ENCODE measurements at places on chromosomes 13 and 19. TPM values are rescaled to one million over a fixed set of nuclear protein-coding genes. Genes with fewer than 3 reads are reported as not detected.

GRCh38 chr19:47274891-47275761 lies 441 bp downstream of the INAFM1 start:
- DNase-seq = no peak
- peaks cover 22% of the 10 kb centered on the region for H3K36me3 ChIP-seq
- peaks cover 5% of the 10 kb centered on the region for H3K4me1 ChIP-seq
- no peak overlapping the region for H3K27ac ChIP-seq
- peak overlapping the region; percentile 68 for H3K4me3 ChIP-seq

GRCh38 chr13:30569901-30570576 lies 47.7 kb upstream of the USPL1 start:
- DNase-seq = peak; percentile 37
- no peak overlapping the region for H3K4me3 ChIP-seq
- H3K27ac ChIP-seq = no peak overlapping the region
- H3K27me3 ChIP-seq = no peaks in the 10 kb centered on the region
- H3K4me1 ChIP-seq = no peaks in the 10 kb centered on the region

GRCh38 chr13:46726347-46726746 lies 70.6 kb downstream of the ESD start:
- H3K27ac ChIP-seq = no peak overlapping the region
- no peak overlapping the region for H3K4me3 ChIP-seq
- no peak for DNase-seq
- H3K4me1 ChIP-seq = no peaks in the 10 kb centered on the region

DNA sequence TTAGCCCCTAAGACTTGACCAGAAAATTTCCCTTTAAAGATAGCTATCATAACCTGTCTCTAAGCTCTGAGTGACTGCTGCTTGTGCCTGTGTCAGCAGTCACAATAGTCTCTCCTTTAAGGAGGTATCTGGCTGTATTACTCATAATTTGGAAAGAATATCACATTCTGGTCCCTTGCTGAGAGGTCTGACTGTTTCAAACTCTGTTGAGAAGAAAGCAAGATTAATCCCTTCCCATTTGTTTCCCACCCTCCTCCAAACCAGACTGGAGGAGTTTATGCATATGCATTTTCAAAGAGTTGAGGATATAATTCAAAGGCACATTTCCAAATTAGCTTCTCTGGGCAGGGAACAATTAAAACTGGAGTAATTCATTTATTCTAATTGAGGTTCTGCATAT lies 2.3 kb downstream of the HTR2A start:
- H3K4me1 ChIP-seq = peaks cover 7% of the 10 kb centered on the region
- H3K4me3 ChIP-seq = no peak overlapping the region
- no peak for DNase-seq
- no peaks in the 10 kb centered on the region for H3K27me3 ChIP-seq

DNA sequence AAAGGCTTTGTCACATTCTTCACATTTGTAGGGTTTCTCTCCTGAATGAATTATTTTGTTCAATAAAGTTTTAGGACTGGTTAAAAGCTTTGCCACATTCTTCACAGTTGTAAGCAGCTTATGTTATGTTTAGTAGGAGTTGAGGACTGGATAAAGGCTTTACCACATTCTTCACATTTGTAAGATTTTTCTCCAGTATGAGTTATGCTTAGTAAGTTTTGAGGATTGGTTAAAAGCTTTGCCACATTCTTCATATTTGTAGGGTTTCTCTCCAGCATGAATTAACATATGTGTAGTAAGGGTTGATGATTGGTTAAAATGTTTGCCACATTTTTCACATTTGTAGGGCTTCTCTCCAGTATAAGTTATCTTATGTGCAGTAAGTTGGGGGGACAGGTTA lies 79.9 kb downstream of the ZNF431 start:
- H3K36me3 ChIP-seq = no peaks in the 10 kb centered on the region
- peak overlapping the region; percentile 87 for H3K27ac ChIP-seq
- no peaks in the 10 kb centered on the region for H3K27me3 ChIP-seq
- DNase-seq = no peak

Gene ATP5F1D
- total RNA-seq = 179 TPM

Gene PRSS57
- not detected for total RNA-seq

Gene POLRMT
- total RNA-seq = 101 TPM

Gene S1PR5
- 7.1 TPM for total RNA-seq

Gene NLRP9
- total RNA-seq = not detected

Measured in H9 (cell line).